ENCODE measurements at places on chromosomes 12 and 14. TPM values are rescaled to one million over a fixed set of nuclear protein-coding genes. Genes with fewer than 3 reads are reported as not detected.

FOXM1 gene
- 0.31 TPM for polyA plus RNA-seq

TMTC1 gene
- 10.0 TPM for polyA plus RNA-seq

RABGGTA gene
- 28.8 TPM for polyA plus RNA-seq

FERMT2 gene
- 58.1 TPM for polyA plus RNA-seq

KRT6C gene
- not detected for polyA plus RNA-seq

NELL2 gene
- 46.8 TPM for polyA plus RNA-seq

LAG3 gene
- 2.0 TPM for polyA plus RNA-seq

TBC1D30 gene
- polyA plus RNA-seq = 16.5 TPM

GALNT9 gene
- polyA plus RNA-seq = 18.0 TPM

OTX2 gene
- 3.2 TPM for polyA plus RNA-seq

TEP1 gene
- 6.8 TPM for polyA plus RNA-seq

ENDOU gene
- not detected for polyA plus RNA-seq

CRIP1 gene
- 0.82 TPM for polyA plus RNA-seq

PYM1 gene
- 45.7 TPM for polyA plus RNA-seq

TCL1B gene
- not detected for polyA plus RNA-seq

PABPN1 gene
- polyA plus RNA-seq = 431 TPM

IL22 gene
- polyA plus RNA-seq = not detected

SMCO2 gene
- polyA plus RNA-seq = 2.4 TPM

PIWIL1 gene
- polyA plus RNA-seq = not detected

GPR162 gene
- 117 TPM for polyA plus RNA-seq

MYL6 gene
- polyA plus RNA-seq = 2,918 TPM

SERPINA12 gene
- polyA plus RNA-seq = not detected

HHIPL1 gene
- polyA plus RNA-seq = 0.47 TPM

IL26 gene
- not detected for polyA plus RNA-seq

C12orf42 gene
- 0.66 TPM for polyA plus RNA-seq

SLCO1B1 gene
- not detected for polyA plus RNA-seq

HVCN1 gene
- polyA plus RNA-seq = not detected

RAB35 gene
- polyA plus RNA-seq = 60.2 TPM

AKAP6 gene
- 15.8 TPM for polyA plus RNA-seq

RPL10L gene
- not detected for polyA plus RNA-seq

PZP gene
- not detected for polyA plus RNA-seq

TAS2R19 gene
- 5.7 TPM for polyA plus RNA-seq

RPGRIP1 gene
- not detected for polyA plus RNA-seq

RTL1 gene
- polyA plus RNA-seq = not detected

TMEM179 gene
- 20.3 TPM for polyA plus RNA-seq

KRT6A gene
- polyA plus RNA-seq = not detected

NPAS3 gene
- 1.3 TPM for polyA plus RNA-seq

Measured in neural cell (in vitro differentiated cells).